Left lung (tissue), 14 donors: ENCODE measurements at places on chromosomes 12 and 14. TPM values are rescaled to one million over a fixed set of nuclear protein-coding genes. Genes with fewer than 3 reads are reported as not detected.

RAD51AP1 gene
- total RNA-seq, result 7.5 TPM

CAPS2 gene
- total RNA-seq, result 7.2 TPM

RTL1 gene
- total RNA-seq, result not detected

KRT75 gene
- not detected for total RNA-seq
